ENCODE measurements at places on chromosomes 3 and 15.

DNA sequence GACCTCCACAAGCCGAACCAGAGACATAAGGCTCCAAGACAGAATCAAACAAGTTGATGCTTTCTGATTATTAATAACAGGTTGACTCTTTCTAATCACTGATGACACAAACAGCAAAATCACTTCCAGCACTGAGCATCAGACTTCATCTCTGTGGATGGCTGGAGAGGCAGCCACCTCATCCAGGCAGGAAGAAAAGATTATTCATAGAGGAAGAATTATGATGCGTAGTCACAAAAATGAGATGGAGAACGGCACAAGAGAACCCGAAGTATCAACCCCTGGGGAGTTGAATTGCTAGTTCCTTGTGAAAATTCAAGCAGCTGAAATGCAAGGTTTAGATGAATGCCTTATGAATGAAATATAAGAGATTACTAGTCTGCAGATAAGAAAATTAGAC, 49.9 kb upstream of the LMCD1 start:
- DNase-seq = peak; percentile 74

DNA sequence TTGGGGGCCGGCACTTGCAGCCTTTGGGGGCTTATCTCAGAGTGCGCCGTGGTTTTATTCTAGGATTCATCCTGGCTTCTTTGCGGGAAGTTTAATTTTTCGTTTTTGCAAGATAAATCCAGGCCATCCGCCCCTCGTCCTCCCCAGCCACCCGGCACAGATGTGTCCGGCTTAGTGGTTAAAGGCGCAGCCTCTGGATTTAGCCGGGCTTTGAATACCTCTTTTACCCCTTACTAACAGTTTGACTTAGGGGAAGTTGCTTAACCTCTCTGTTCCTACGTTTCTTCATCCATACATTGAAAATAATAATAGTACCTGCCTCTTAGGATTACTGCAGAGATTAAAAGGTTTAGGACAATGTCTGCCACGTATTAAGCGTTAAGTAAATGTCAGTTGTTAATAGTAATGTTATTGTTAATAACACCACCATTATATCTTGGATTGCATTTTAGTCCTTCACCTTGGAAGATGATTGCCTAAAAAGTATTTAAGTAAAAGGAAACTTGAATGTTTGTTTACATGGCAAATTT, 714 bp downstream of the ECT2 start:
- peak; percentile 39 for DNase-seq

GRCh38 chr3:64268926-64269325, 43.7 kb upstream of the PRICKLE2 start:
- no peak for DNase-seq

- no peak for DNase-seq
These were observed 57.8 kb upstream of the SPPL2A start for GRCh38 chr15:50823281-50823680.

- no peak for DNase-seq
These were observed 293.0 kb upstream of the ATP11B start for GRCh38 chr3:182500289-182500688.

- DNase-seq = no peak
These were observed 21.4 kb upstream of the LIPC start for GRCh38 chr15:58410353-58410752.

DNA sequence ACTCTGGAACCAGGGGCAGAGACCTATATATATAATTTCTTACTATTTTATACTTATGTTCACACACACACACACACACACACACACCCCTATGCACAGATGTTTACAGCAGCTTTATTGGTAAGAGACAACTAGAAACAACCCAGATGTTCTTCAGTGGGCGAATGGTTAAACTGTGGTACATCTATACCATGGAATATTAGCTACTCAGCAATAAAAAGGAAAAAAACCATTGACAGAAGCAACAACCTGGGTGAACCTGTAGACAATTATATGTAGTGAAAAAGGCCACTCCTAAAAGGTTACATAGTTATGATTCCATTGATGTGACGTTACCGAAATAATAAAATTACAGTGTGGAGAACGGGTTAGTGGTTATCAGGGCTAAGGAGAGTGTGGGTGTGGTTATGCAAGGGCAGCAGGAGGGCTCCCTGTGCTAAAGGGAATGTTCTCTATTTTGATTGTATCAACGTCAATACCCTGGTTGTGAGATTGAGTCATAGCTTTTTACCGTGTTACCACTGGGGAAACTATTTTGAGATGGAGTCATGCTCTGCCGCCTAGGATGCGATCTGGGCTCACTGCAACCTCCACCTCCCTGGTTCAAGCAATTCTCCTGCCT, 85.5 kb downstream of the FLNB start:
- peak; percentile 91 for DNase-seq

DNA sequence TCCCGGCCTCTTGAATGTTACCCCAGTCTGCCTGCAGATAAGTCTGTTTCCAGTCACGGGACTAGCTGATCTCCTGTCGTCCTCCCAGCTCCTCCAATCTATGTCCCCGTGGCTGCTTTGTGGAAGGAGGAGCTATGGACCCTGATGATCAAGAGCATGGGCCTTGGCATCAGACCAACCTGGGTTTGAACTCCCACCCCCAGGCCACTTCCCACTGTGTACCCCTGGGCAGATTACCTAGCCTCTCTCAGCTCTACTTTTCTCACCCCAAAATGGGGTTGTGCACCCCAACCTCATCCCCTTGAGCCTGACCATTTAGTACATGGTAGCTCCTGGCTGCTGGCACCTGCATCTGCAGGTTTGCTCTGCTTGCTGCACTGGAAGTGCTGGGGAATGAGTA, 55.8 kb downstream of the GASK1A start:
- no peak for DNase-seq

- DNase-seq = peak; percentile 24
These were observed 26.5 kb upstream of the CD47 start for GRCh38 chr3:108117241-108117775.

DNA sequence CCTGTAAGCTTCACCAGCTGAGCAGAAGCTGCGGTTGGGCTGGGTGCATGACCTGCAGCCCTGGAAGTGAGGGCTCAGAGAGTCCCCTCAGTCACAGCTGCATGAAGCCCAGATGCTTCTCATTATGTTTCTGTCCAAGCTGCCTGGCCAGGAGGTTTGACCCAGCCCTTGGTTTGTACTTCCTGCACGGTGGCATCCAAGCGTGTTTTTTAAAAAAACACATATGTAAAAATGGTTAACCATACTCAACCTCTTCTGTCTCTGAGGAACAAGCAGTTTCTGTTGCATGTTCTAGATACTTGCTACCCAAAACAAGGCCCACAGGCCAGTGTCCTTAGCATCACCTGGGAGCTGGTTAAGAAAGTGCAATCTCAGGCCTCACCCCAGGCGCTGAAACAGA, 76.0 kb upstream of the ATP10A start:
- DNase-seq = no peak

GRCh38 chr3:5456199-5456598, 268.7 kb downstream of the EDEM1 start:
- DNase-seq = no peak

GRCh38 chr3:18122264-18122663, 302.9 kb downstream of the SATB1 start:
- peak; percentile 29 for DNase-seq

DNA sequence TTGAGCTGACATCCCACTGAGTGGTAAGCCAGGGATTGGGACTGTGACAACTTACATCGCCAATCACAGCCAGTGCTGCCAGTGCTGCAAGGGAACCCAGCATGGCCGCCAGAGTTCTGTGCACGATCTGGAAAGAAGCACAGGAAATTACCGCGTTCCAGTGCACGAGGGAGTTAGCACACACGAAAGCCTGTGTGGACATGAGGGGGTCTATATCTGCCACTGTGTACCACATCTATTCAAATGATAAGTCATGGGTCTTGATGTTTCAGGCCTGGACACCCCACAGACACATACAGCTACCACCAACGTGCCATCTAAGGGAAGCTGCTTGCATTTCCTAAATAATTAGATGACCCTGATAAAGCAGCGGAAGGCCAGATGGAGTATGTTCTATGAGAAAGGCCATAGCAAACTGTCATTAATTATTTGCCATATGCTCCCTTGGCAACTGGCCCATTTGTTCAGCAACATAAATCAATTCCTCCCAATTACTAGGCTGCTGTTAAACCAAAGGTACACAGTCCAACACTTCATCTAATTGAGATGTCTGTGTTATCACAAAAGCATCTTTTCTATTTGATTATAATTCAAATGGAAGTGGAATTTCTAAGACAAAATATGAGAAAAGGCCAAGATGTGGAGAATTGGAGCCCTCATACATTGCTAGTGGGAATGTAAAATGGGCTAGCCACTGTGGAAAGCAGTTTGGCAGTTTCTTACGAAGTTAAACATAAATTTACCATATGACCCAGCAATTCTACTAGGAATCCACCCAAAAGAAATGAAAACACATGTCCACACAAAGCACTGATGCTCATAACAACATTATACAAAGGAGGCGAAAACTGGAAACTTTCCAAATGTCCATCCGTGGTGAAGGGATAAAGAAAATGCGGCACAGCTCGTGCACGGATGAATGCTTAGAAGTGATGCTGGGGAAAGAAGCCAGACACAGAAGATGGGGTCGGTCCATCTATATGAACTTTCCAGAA, 108.3 kb downstream of the OCA2 start:
- no peak for DNase-seq

DNA sequence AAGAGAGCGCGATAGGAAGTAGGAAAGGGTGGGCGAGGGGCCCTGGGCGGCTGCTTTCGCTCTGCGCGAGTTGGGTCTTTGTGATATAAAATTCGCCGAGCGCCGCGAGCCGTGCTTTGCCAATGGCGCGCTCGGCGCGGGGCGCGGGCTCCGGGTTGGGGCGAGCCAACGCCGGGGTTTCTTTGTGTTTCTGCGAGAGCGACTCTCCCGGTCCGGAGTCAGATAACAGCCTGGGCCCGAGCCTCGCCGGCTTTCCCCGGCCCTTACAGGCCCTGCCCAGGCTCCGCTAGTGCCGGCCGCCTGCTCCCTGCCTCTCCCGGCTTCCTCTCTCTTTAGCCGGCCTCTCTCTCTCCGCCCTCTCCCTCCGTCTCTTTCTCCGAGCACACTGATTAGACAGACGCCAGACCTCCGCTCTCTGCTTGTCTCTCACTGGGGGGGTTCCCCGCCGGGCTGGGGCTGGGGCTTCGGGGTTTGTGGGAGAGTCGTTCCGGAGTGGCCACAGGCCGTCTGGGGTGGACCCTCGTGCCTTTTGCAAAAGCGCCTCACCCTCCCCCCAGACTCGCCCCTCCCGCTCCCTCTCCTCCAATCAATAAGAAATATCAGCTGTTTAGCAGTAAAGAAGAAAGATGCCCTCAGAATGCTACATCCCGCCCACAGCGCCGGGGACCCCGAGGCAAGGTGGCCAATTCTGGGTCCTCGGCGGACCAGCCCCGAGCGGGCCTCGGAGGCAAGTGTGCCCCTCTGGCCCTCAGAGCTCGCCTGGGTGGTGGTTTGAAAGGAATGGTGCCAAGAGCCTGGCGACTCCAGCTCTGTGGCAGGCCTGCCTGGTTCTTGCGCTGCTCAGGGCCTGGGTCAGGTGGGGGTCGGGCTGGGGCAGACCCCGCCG, 2.9 kb downstream of the NR2F2 start:
- DNase-seq = peak; percentile 30

DNA sequence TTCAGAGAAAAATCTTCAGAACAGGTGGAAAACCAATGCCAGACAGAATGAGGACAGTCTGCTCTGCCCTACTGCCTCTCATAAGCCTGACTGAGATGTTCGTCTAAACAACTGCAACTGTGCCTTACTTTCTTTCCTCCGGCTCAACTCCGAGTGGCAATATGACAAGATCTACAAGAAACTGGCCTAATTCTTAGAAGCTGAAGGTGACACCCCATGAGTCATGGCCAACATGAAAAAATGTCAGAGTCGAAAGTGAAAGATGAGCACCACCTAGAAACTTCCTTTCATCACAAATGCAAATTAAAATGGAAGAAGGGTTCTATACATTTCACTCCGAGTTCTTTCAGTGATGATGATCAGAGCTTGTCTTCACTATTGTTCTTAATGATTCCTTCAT, 12.9 kb downstream of the PCYT1A start:
- DNase-seq = peak; percentile 21

- peak; percentile 12 for DNase-seq
These were observed 612 bp upstream of the C15orf40 start for GRCh38 chr15:83012076-83012426.

DNA sequence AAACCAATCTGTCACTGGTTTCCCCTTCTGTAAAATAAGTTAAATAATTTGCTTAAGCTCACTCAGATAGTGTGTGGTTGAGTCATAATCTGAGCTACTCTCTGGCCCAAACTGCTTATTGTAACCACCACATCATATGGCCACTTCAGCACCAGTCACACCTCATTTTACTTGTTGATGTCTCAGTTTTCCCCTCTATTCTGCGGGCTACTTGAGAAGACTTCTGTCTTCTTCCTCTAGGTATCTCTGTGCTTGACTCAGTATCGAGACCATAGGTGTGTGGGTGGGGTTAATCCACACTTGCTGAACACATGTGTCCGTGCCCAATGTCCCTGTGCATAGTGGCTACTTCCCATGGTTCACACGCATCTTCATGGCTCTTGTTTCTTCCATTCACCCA, 32.9 kb downstream of the CRYGS start:
- DNase-seq = no peak

DNA sequence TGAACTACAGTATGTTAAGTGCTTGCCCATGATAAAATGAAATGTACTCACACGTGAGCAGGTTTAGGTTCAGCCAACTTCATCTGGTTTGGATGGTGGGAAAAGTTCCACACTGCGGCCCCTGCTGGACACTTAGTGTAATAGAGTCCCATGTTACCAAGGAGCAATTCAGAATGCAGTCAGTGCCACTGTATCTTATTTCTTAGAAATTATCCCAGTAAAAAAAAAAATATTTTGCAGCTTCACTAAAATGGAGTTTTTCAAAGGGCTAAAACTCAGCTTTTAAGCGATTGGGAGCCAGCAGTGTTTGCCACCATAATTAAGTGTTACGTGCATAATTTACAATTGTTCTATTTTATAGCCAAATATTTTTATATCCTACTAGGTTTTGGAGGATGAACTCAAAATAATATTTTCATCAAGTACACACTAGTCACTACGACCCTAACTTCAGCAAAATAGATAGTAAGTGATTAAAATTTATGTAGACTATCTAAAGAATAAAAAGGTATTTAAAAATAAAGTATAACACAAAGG, 371.7 kb upstream of the GBE1 start:
- peak; percentile 40 for DNase-seq

- DNase-seq = peak; percentile 84
These were observed 13.8 kb upstream of the MSL2 start for GRCh38 chr3:136209921-136210320.

- DNase-seq = no peak
These were observed 128.0 kb upstream of the TPM1 start for GRCh38 chr15:62914461-62915079.

GRCh38 chr3:49023775-49024174, 1.9 kb downstream of the NDUFAF3 start:
- DNase-seq = no peak
